ENCODE measurements at places on chromosomes 12 and 14.

- no peak for DNase-seq
These were observed 32.0 kb downstream of the DCP1B start for GRCh38 chr12:1972260-1972659.

DNA sequence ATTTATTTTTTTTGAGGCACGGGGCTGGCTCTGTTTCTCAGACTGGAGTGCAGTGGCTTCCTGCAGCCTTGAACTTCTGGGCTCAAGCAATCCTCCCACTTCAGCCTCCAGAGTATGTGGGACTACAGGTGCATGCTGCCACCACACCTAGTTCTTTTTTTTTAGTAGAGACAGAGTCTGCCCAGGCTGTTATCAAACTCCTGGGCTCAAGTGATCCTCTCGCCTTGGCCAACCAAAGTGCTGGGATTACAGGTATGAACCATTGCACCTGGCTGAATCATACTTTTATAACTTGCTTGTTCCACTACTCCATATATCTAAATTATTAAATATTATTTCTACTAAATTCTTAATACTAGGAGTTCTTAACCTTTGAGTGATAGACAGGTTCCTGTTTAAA lies 111.6 kb downstream of the BTG1 start:
- no peak for DNase-seq

DNA sequence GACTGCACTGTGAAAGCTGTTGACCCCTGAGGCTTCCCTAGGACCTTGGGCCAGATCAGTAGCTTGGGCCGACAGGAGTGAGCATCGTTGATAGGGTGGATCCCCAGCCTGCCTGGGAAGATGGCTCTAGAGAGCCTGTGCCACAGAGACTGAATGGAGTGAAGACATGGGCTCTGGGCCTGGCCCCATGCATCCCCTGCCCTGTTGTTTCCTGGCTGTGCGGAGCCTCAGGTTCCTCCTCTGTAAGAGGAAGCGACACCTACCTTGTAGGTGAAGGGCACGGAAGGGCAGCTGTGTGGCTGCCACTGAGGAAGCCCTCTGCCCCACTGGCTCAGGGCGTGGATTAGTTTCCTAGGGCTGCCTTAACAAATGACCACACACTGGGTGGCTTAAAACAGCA lies 23.9 kb downstream of the PLEKHG3 start:
- no peak for DNase-seq

DNA sequence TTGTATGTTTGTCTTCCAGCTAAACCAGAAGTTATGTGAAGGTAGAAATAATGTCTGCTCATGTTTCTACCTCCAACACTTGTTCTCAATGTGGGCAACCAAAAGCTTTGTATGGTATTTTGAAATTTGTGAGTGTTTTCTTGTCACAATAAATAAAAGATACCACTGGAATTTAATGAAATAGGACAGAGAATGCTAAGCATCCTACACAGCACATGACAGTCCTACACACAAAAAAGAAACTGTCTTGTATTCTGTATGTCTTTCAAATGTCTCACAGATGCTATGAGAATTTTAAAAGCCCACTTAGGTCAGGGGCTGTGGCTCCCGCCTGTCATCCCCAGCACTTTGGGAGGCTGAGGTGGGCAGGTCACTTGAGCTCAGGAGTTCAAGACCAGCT lies 68.9 kb downstream of the RALGAPA1 start:
- DNase-seq, result no peak

DNA sequence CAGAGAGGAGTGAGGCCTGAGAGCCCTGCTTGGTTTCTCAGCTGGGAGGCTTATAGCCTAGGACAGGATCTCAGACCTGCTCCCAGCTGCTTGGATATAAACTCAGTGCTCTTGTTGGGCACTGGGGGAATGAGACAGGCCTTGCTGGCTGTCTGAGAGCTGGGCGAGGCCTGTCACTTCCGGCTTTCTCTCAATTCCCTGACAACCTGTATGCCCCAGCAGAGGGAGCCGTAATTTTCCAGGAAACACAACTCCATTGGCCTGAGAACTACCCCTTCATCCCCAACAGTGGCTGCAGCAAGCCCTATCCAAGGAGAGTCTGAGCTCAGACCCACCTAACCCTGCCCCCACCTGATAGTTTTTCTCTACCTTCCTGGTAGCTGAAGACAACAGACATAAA lies 258.3 kb upstream of the STXBP6 start:
- DNase-seq, result no peak

DNA sequence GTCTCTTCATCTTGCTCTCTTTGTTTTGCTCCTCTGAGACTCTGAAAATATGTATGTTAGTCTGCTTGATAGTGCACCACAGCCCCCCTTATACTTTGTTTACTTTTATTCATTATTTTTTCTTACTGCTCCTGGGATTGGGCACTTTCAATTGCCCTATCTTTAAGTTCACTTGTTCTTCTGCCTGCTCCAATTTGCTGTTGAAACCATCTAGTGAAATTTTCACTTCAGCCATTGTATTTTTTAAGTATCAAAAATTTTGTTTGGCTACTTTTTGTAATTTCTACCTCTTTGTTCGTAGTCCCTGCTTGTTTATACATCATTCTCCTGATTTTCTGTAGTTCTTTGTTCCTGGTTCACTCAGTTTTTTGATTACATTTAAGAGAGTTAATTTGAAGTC lies 223.3 kb downstream of the SLC38A4 start:
- DNase-seq, result no peak

All from CD4-positive, alpha-beta T cell treated with Interleukin-10 for 1 hour (primary cell).